ENCODE measurements at places on chromosomes 5 and 9.

DNA sequence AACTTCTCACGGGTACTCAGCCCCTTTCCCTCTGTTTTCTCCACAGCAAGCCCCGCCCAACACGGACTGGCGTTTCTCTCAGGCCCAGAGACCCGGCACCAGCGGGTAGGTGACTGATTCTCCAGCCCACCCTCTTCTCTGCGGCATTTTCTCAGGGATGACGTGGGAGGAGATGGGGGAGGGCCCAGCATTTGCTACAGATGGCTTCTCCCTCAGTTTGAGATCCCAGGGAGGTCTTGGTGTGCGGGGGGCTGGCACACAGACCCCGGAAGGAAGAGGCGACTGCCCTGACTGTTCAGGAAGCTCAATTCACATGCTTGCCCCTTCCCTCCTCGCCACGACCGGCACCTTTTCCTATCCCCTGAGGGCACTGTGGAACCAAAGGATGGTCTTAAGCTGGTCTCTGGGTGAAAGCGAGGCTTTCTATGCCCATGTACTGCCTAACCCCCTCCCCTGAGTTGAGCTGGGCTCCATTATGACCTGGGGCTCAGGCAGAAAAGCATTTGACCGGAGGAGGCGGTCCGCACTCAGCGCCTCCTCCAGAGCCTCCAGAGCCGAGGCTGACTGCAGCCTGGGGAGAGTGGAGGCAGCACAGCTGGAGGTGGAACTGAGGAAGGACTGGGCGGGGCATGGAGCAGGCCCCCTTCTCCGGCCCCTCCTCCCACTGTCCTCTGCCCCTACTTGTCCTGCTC, 6.0 kb downstream of the PCDHGC5 start:
- peak; percentile 71 for DNase-seq

- DNase-seq, result no peak
Measured at GRCh38 chr5:17817990-17818389, 183.7 kb downstream of the TAF11L14 start.

DNA sequence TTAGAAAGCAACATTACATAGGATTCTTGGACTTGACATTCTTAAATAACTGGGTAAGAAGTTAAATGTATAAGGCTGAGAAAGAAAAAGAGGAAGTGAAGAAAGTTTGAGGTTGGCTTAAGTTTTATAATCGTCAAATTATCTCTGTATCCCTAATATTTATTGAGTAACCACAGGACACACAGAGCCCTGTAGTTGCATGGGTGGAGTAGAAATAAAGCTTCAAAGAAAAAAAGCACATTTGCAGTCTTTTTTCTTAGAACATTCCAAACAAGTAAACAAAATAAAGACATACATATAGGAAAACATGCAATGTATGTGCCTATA, 137.0 kb downstream of the CCDC192 start:
- DNase-seq, result no peak

GRCh38 chr5:10564838-10565784, 1.2 kb downstream of the ANKRD33B start:
- DNase-seq, result peak; percentile 48

DNA sequence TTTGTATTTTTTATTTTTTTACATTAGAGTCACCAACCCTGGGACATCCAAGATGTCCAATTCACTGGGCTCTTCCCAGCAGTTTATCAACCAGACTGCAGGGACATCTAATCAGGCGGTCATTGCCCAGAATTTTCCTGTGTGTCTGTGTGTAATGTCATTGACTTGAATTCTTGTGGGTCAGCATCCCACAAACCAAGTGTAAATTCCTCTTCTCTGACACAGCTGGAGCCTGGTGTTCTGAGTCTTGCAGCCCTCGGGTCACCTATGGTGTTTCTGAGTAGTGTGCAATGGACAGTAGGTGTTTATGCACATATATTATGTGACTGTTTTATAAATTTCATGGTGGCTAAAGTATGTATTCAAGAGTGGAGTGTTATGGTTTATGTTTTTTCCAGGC, 815.7 kb downstream of the SEMA5A start:
- no peak for DNase-seq

- DNase-seq, result no peak
Measured at GRCh38 chr5:149683964-149684363, 46.1 kb upstream of the PPARGC1B start.

DNA sequence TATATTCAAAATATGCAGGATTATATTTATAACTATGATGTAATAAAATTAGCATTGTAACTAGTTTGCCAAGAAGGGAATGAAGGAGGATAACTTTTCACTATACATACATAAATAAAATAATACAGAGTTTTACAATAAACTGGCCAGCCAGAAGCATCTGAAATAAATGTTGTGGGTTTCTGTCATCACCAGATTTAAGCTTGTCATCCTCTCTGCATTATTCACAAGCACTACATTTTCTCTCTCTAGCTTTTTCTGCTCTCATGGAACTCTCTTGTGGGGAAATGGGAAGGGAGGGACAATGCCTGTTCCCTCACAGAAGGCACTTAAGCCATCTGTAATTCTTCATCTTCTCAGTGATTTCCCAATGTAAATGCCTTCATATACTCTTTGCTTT, 626.8 kb downstream of the SEMA5A start:
- DNase-seq, result no peak

DNA sequence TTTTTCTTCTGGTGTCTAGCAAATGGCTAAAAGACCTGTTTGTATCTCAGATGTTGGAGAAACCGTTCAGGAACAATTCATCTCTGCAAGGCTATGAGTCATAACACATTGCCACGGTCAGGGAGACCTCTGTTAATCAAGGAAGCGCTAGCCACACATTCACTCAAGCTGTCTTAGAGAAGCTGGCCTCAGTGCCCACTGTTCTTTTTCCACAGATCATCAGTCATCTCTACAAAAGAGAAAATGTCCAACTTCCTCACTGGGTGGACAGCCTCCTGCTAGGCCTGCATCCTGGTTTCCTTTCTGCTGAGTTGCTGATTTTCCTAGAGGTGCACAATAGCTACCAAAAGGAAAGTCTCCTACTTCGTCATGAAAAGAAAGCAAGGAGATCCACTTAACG, 360.5 kb downstream of the BNC2 start:
- no peak for DNase-seq
